ENCODE measurements at places on chromosomes 13 and 19.

DNA sequence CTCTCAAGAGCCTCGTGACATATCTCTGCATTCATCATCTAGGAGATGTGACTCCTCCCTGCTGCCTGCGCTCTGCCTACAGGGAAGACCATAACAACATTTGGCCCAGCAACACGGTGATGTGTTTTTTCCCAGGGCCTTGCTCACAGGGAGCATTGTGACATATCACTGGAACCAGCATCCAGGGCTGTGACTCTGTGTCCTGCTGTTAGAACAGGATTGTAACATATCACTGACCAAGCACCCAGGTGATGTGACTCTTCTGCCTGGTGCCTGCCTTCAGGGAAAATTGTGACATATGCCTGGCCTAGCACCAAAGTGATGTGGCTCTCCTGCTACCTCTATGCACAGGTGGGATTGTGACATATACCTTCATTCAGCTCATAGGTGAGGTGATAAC is 79.4 kb upstream of the ZNF43 start:
- DNase-seq: no peak

DNA sequence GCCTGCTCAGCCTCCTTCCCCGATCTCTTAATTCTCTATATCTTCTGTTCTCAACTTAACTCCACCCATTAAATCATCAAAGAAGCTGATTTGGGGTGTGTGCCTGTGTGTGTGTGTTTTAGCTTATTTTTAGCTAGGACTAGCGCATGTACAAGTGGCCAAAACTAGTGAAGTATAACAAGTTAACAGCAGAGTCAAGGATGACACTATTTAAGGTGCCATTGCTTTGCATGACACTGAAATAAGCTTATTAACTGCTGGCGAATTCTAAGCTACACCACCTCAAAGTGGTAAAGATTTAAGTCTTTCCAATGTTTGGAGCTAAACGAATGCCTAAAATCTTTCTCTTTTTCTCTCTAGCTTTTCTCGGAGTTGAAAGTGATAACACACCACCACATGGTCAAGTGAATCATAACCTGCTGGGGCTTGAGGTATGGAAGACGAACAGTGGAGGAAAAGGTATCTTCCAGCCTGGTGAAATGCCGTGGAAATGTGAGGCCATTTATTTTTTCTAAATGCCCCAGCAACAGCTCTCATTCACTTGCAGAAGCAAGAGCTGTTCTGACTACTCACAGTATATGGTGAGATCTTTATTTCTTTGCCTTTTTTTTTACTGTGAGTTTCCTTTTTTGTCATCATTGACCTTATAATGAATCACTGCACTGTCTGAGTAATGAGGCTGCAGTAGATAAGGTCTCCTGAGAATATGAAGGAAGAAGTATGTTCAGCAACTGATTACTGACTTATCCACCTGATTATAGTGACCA is 570.3 kb downstream of the PCDH9 start:
- no peak for DNase-seq

- no peak for DNase-seq
Observed at GRCh38 chr19:40724855-40725254, 7.9 kb downstream of the ITPKC start.

DNA sequence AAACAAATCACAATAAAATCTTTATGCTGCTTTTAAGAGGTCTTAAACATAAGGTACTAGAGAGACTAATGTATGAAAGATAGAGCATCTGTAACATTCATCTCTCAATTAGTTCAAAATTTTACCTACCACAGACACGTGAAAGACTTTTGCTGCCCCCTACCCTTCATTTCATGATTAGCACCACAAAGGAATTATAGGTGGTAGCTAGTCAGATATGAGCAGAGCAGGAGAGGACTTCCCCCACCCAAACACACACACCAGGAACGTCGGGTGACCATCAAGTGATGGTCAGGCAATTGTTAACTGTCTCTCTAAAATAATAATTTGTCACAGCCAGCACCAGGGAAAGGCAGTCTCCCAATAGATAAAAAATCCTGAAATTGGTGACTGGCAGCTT is 1531.7 kb upstream of the SPRY2 start:
- no peak for DNase-seq

GRCh38 chr13:98751861-98752466 is 508 bp downstream of the SLC15A1 start:
- no peak for DNase-seq

DNA sequence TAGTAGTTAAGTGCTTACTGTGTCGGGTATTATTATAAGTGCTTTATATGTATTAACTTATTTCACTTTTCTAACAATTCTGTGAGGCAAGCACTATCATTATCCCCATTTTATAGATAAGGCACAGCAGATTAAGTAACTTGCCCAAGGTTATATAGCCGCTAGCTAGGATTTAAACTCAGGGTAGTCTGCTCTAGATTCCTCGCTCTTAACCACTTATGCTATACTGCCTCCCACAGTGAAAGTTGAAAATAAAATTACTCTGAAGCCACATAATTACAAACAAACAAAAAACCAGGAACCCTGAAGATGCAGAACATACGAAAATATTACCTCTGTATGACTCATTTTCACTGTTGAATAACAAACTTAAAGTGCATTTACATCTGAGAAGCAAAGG is 3.9 kb downstream of the TEX30 start:
- DNase-seq: no peak

- no peak for DNase-seq
Observed at GRCh38 chr13:45447050-45447661, 17.6 kb upstream of the COG3 start.

DNA sequence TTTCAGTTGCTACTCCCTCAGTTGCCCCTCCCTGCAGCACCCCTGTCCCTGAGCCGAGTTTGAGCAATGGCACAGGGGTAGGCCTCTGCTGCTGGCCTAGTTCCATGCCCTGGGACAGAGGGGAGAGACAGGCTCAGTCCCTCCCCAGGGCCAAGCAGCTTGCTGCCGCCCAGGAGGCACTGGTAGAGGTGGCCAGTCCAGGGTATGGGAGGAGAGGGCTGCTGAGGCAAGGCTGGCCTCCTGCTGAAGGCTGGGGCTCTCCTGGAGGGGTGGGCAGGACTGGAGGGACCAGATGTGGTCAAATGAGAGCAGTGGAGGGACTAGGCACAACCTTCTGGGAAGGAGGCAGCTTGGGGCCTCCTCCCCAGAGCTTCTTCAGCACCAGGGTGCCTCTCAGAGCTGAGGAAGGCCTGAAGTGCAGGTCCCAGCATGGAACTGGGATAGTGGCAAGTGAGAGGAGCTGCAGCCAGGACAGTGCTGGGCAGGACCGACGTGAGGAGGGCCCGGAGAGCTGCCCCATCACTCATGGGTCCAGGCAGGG is 29.8 kb upstream of the VSTM2B start:
- no peak for DNase-seq

DNA sequence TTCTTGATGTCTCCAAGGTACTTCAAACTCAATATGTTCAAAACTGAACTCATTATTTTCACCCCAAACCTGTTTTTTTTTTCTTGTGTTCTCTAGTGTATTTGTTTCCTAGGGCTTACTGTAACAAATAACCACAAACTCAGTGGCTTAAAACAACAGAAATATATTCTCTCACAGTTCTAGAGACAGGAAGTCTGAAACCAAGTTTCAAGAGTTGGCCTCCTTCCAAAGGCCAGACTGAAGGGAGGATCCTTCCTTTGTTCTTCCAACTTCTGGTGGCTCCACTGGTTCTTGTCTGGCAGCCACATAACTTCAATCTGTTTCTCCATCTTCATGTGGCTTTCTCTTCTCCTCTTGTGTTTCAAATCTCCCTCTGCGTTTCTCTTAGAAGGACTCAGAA is 62.0 kb upstream of the PDCD5 start:
- no peak for DNase-seq

- DNase-seq: no peak
Observed at GRCh38 chr19:56153507-56153906, 12.4 kb downstream of the ZNF444 start.

DNA sequence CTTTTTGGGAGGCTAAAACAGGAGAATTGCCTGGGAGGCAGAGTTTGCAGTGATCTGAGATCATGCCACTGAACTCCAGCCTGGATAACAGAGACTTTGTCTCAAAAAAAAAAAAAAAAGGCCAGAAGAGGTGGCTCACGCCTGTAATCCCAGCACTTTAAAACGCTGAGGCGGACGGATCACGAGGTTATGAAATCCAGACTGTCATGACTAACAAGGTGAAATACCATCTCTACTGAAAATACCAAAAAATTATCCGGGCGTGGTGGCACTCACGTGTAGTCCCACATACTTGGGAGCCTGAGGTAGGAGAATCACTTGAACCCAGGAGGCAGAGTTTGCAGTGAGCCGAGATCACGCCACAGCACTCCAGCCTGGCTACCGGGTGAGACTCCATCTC is 39.9 kb downstream of the ZNF611 start:
- no peak for DNase-seq

DNA sequence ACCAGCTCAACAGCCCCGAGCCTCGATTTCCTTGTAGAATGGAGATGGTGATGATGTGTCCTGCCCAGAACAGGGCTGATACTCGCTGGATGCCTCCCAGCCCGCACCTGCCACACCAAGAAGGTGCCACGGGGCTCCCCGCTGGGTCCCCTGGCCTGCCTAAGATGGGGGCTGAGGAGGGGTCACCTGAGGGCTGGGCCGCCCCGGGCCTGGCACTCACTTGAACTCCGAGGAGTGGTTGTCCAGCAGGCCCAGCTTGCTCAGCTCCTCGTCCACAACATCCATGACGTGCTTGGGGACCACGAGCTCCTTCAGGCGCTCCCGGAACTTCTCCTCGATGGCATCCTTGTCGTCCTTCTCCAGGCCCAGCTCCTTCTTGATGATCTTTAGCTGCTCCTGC is 14.4 kb downstream of the LONP1 start:
- DNase-seq: no peak

DNA sequence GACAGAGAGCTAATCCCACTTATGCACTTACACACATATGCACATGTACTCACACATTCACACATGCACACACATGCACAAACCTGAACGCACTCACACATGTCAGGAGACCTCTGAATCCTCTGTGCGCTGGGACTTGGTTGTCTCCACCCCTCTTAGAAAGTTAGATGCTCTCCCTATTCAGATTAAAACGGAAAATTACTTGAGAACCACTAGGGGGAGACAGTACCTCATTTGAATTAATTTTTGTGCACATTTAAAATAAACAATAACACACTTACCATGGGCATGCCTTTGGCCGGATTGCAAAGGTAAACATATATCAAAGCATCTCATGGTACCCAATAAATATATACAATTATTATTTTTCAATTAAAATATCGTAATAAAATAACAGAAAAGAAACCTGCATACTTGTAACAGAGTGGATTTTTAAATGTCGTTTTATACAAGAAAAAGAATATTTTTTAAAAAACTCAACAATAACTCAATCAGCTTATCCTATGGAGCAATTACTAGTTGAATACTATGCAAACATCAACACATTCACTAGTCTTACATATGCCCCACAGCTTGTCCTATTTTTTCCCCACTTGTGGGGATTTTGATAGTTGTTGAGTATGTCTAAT is 9.5 kb upstream of the LILRB4 start:
- no peak for DNase-seq

DNA sequence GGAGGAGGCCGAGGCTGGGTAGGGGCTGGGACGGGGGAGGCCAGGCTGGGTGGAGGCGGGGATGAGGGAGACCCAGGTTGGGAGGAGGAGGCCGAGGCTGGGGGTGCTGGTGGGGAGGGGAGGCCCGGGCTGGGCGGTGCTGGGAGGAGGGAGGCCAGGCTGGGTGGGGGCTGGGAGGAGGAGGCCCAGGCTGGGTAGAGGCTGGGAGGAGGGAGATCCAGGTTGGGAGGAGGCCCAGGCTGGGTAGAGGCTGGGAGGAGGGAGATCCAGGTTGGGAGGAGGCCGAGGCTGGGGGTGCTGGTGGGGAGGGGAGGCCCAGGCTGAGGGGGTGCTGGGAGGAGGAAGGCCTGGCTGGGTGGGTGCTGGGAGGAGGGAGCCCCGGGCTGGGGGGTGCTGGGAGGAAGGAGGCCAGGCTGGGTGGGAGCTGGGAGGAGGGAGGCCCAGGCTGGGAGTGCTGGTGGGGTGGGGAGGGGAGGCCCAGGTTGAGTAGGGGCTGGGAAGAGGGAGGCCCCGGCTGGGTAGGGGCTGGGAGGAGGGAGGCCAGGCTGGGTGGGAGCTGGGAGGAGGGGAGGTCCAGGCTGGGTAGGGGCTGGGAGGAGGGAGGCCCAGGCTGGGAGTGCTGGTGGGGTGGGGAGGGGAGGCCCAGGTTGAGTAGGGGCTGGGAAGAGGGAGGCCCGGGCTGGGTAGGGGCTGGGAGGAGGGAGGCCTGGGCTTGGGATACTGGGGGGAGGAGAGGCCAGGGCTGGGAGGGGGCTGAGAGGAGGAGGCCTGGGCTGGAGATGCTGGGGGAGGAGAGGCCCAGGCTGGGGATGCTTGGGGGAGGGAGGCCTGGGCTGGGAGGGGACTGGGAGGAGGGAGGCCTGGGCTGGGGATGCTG is 10.7 kb downstream of the TPGS1 start:
- no peak for DNase-seq

DNA sequence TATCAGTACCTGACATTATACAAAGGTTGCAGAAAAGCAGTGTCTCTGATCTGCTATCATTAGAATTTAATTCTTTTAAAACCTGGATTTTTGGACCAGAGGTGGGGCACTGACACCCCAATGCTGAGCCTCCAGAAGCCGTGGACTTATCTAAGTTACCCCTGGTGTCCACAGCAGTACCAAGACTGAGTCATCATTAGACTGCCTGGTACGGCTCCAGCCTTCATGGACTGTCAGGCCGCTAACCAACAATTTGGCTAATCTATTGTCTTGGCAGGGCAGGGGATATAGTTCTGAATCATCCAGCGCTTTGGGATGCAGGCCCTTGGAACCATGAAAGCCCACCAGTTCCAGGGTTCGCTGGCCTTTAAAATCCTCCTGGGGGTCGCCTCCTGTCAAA is 78.3 kb downstream of the TSHZ3 start:
- DNase-seq: no peak

- no peak for DNase-seq
Observed at GRCh38 chr19:33612928-33613619, 8.7 kb upstream of the CHST8 start.

DNA sequence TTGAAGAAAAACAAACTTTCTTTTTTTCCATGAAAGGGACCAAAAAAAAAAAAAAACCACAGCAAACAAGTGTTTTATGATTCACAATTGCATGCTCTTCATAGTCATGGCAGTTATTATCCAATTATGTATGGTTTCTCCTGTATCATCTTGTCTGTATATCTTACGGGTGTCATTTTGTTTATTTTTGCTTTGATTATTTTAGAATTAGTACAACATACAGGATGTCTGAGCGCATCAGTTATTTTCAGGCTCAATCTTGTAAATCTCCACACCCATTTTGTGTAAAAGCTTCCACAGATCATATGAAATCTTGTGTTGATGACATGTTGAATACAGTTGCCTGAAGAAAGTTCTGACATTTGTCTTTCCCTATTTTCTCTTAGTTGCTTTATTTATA is 280.3 kb downstream of the KLF5 start:
- DNase-seq: no peak

- DNase-seq: no peak
Observed at GRCh38 chr19:10983026-10983425, 22.2 kb downstream of the SMARCA4 start.
